Mesenteric fat pad (tissue), 1 donor: ENCODE measurements at places on chromosomes 11 and 22.

GRCh38 chr11:107856981-107857517 lies 1.5 kb downstream of the SLC35F2 start:
- DNase-seq, result peak; percentile 5

DNA sequence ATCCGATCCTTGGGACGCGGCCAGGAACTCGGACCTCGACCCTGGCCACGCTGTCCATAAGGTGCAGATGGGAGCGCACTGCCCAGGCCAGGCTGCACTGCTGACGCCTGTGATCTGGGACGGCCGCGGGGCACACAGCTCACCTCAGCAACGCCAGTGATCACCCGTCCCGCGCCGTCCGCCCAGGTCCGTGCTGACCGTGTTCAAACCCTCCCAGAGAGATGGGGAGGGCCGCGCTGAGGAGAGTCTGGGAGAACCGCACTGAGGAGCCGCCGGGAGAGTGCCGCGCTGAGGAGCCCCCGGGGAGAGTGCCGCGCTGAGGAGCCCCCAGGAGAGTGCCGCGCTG lies 636 bp downstream of the KCNQ1OT1 start:
- DNase-seq, result peak; percentile 90

GRCh38 chr11:43868852-43869567 lies 11.6 kb upstream of the ALKBH3 start:
- no peak for DNase-seq

DNA sequence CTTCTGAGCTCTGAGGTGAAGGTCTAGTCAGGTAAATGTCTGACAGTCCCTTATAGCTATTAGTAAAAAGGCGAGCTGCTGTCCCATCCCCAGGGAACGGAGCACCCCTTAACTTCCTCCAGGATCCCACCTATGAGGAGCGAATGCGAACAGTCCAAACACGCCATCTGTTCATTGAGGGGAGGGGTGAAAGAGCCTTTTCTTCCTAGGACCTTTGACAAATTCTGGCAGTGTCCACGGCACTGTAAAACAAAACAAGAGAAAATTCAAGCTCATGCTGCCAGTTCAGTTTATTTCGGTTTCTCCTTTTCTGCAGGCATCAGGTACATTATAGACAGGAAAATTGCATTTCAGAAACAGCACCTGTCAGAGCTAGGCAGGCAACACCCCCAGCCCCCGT lies 253.8 kb upstream of the CADM1 start:
- DNase-seq, result no peak

- no peak for DNase-seq
Observed at GRCh38 chr22:50269970-50270665, at the start of gene MAPK11. MAPK11 (minus strand) TSS chr22:50270380; CDS start chr22:50270292, 88 bp downstream.

GRCh38 chr11:6615882-6616585 lies 3.2 kb downstream of the TPP1 start:
- no peak for DNase-seq

DNA sequence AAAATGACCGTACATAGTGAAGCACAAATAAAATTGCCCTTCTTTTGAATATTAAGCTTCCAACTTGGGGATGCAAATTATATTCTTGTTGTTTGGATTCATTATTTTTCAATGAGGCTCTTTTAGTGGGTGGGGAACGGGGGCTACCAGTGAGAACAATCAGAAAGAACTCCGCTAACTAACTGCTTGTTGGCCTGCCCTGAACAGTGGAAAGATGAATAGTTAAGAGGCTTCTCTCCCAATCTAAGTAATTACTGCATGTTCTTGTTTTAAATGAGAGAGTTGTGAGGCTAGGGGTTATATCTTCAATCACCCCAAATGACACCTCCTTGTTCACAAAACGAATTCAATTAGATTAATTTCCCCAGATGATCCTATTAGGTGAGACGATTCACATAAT lies 322.0 kb downstream of the FAT3 start:
- DNase-seq, result no peak

GRCh38 chr11:66971488-66971887 lies 3.6 kb upstream of the C11orf86 start:
- no peak for DNase-seq

GRCh38 chr11:126992065-126992803 lies 8.3 kb downstream of the KIRREL3 start:
- no peak for DNase-seq

- DNase-seq, result no peak
Observed at GRCh38 chr11:14852571-14853177, 39.4 kb downstream of the CYP2R1 start.

- DNase-seq, result no peak
Observed at GRCh38 chr11:37105427-37105826, 507.4 kb upstream of the RAG2 start.

GRCh38 chr11:73324665-73325035 lies 16.6 kb downstream of the ARHGEF17 start:
- DNase-seq, result no peak

- no peak for DNase-seq
Observed at GRCh38 chr11:20452585-20452984, 65.1 kb downstream of the PRMT3 start.

GRCh38 chr22:28297504-28297903 lies 378.4 kb upstream of the PITPNB start:
- DNase-seq, result no peak

GRCh38 chr11:1051356-1052132 lies 15.0 kb upstream of the MUC6 start:
- no peak for DNase-seq

- no peak for DNase-seq
Observed at GRCh38 chr11:84901991-84902390, 725.2 kb downstream of the DLG2 start.

- DNase-seq, result no peak
Observed at GRCh38 chr11:50333861-50334260, 301.2 kb downstream of the OR4C45 start.

GRCh38 chr11:92162776-92163175 lies 61.8 kb upstream of the FAT3 start:
- DNase-seq, result no peak

DNA sequence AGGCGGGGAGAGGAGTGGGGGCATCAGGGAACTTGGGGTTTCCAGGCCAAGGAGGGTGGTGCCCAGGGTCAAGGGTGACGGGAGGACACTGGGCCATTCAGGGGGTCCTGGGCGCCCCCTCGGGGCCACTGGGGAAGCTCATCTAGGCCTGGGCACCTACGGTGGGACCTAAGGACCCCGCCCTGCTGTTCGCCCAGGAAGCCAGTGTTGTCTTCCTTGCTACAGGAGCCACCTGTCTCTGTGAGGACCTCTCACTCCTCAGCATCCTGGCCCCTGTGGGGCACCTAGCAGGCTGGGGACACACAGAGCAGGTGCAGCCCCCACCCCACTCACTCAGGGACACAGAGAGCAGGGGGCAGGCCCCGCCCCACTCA lies 191.6 kb downstream of the IGLL1 start:
- no peak for DNase-seq

DNA sequence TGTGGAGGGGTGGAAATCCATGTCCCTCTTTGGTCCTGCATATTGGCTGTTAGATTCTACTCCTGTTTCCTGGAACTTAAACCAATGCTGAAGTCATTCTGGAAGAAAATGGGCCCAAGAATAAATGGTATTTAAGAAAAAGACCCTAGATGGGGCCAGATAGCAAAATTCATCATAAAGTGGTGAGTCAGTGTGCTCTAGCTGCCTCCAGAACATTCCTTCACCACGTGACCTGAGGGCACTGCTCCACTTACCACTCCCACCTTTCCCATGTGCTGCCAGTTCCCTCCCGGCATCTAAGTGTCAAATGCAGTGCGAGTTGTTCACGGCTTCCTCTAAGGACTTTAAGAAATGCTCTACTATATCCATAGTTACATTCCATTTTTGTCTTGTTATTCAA lies 30.9 kb upstream of the NAP1L4 start:
- no peak for DNase-seq

DNA sequence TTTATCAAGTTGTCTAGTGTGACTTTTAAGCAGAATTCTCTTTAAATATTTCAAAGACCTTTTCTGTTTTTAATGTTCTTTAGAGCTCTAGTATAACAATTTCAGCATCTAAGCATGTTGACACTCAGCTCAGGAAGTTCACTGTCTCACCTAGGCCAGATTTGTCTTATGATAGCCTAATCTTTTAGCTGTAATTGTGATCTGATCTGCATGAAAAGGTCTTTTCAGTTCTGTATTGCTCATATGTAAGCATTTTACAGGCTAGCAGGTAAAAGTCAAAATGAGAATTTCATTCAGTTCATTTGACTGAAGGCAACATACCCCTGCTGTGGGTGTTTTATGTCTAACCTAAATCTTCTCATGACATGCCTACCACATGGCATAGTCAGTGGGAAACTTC lies 46.7 kb upstream of the SLC37A2 start:
- DNase-seq, result no peak

DNA sequence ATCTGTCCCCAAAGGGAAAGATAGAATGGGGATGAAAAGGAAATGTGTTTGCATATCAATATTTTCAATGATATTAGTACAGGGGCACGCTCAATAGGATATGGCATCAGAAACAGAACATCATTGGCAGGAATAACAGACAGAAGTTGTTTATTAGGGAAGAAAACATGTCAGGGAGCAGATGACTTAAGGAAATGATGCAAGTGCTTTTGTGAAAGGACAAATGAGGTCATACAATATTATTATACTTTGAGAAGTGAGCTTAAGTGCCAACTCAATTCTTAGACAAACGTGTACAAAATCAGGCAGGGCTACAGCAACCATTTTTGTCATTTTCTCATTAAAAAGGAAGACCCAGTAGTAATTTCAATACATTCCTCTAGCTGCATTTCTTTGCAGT lies 388.4 kb downstream of the SOX6 start:
- no peak for DNase-seq

- DNase-seq, result no peak
Observed at GRCh38 chr11:1307163-1307870, 2.1 kb downstream of the TOLLIP start.

DNA sequence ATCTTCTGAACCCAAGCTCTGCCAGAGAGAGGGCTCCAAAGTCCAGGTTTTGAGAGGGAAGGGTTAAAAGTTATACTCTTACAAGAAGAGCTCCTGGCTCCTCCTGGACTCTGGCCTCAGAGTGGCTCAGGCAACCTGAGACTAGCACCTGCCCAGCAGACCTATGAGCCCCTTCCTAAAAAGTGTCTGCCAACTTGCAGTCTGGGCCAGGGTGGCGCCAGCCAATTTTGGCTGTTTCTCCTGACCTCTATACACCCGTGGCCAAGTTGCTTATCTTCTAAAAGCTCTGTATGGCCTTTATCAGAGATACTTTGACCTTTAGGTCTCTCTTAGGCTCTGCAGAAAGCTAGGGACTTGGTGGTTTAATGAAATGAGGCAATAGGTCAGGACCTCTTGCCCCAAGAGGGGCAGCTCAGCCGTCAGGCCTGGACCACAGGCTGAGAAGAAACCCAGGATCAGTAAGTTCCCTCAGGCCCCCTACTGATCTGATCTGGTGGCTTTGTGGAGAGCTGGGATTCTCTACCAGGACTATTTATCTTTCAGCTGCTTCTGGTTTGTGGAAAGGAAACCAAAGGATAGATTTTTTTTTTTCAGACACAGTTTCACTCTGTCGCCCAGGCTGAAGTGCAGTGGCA lies 10.3 kb upstream of the UCP3 start:
- no peak for DNase-seq

GRCh38 chr11:56764976-56765375 lies 16.5 kb upstream of the OR9G4 start:
- no peak for DNase-seq

GRCh38 chr11:59754859-59755700 lies at the start of gene STX3:
STX3 (plus strand) TSS chr11:59755376; CDS start chr11:59755606, 230 bp downstream.
- peak; percentile 91 for DNase-seq

GRCh38 chr11:113615098-113615497 lies 91.0 kb downstream of the TMPRSS5 start:
- DNase-seq, result no peak

DNA sequence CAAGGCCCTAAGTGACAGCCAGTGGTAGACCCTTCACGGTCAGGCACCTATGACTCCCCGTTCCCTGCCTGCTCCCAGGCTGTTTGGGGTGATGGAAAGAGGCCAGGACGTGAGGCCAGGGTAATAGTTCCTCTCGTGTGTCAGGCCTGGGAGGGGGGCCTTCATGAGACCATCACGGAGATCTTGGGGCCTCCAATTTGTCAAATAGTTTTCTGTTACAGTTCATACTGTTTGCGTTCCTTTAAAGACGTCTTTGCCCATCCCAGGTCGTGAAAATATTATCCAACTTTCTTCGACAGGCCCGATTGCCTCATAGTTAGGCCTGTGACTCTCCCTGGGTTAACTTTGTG lies 62.2 kb upstream of the KCNQ1OT1 start:
- DNase-seq, result no peak

- no peak for DNase-seq
Observed at GRCh38 chr11:122108192-122108799, 7.7 kb downstream of the BLID start.

DNA sequence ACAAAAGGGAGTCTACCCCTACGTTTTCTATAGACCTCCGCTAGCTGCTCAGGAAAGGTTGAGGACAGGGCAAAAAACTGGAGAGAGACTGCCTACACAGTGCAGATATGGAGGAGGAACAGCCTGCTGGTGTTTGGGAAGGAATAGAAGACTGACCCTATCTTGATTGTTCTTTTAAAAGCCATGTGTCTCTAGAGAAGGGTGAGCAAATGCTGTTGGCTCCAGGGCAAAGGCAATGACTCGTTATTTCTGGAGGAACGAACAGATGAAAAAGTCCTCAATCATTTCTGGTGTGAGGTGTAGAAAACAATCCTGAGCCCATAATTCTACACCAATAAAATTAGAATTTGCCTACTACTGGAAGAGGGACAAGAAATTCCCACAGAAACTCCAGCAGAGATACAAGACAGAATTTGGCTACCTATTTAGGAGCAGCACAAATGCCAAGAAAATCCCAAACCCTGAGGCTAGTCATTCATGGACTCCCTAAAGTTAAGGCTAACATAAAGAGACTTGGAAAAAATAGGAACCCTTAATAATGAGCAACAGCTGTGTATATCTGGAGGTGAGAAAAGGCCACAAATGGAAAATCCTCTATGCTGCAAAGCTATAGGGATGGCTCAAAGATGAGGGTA lies 1206.3 kb upstream of the CNTN5 start:
- no peak for DNase-seq

- DNase-seq, result peak; percentile 72
Observed at GRCh38 chr11:1192741-1193325, 30.0 kb upstream of the MUC5B start.

DNA sequence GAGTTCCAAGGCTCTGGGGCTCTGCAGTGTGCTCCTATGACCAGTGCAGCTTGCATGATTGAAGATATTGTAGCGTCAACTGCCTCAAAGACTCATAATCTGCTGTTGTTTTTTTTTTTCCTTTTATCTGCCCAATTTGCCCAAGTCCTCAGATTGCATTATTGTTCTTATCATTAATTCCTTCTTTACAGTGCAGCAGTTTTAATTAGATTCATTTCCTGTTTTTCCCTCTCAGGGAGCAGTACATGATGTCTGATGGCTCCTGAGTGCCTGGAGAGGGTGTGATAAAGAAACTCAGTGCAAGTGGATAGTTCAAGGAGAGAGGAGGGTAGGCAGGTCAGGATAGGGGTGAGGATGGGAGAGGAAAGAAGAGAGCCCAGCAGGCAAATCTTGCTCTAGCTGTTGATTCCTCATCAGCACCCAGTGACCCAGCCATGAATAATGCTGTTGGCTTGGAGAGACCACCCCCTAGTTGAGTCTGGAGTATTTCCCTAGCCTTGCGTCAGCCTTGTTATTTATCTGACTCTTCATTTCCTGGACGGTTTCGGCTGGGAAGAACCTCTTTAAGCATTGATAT lies 219.6 kb upstream of the SESN3 start:
- no peak for DNase-seq
